Stomach (tissue), 19 donors: ENCODE measurements at places on chromosomes 4 and X. TPM values are rescaled to one million over a fixed set of nuclear protein-coding genes. Genes with fewer than 3 reads are reported as not detected.

DNA sequence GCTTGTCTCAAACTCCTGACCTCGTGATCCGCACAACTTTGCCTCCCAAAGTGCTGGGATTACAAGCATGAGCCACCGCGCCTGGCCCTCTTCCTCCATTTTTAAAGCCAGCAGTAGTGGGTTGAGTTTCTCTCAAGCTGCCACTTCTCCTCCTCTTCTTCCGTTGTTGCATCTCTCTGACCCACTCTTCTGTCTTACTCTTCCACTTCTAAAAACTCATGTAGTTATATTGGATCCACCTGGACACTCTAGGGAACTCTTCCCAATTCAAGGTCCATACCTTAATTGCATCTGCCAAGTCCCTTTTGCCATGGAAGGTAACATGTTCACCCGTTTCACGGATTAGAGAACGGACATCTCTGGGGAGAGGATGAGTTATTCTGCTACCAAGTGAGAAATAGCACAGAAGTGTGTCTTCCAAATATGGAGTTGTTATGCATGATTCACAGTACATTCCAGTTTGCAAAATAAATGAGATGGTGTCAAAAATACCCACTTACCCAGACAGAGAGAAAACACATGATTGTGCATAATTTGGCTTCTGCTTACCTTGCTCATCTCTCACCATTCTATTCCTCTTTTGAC lies 51.8 kb downstream of the GBA3 start:
- DNase-seq, result no peak

Gene SOWAHD
- not detected for total RNA-seq

DNA sequence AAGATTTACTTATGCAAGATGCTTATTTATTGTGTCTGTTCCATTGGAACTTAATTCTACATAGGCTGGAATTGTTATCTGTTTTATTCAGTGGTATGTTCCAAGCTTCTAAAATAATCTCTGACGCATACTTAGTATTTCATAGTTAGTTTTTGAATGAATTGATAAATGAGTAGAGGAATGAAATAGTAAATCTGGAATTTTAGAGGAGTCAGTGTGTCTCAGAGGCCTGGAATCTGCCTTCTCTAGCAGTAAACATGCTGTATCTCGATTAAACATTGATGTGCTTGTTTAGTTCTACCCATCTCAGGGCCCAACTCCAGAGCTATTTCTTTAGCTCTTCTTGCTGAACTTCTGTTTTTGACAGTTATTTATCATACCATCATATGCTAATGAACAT lies 154.2 kb upstream of the MAGEC2 start:
- DNase-seq, result peak; percentile 6

Gene HSD17B11
- total RNA-seq, result 82.0 TPM

DNA sequence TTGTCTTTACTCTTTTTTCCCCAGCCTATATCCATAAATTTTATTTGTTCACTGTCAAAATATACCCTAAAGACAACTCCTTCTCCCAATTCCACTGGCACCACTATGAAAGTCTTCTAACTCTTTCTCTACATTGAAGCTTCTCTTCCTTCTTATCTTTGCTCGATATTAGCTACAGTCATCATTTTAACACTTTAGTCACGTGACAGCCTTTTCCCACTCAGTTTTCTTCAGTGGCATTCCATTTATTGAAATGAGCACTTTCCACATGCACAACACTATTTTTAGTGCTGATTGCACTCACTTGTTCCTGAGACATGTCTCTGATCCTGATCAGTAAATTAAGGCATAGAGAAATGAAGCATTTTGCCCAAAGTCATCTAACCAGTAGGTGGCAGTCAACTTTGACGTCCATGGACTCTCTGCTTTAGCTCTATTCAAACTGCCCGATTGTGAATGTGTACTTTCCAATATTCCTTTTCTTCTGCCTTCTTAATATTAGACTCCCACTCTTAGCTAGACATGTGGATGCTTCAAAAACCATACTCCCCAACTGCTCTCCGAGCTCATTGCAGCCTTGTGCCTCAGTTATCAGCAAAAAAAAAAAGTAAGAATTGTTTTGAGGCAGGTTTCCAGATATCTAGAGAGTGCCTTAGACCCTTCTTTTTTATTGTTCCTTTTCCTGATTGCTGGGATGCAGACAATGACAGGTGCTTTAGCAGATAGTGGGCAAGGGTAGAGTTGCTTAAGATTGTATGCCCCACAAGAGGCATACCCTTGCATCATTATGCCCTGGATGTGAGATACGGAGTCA lies 394.4 kb upstream of the ADGRL3 start:
- peak; percentile 57 for DNase-seq

Gene SHISA3
- total RNA-seq, result 1.2 TPM

Gene TLR6
- total RNA-seq, result 29.0 TPM

Gene VGLL1
- not detected for total RNA-seq

Gene ZNF185
- 3.2 TPM for total RNA-seq

- DNase-seq, result no peak
Observed at GRCh38 chrX:153491918-153492317, 2.9 kb upstream of the BGN start.

Gene RAB39B
- under 0.01 TPM for total RNA-seq

DNA sequence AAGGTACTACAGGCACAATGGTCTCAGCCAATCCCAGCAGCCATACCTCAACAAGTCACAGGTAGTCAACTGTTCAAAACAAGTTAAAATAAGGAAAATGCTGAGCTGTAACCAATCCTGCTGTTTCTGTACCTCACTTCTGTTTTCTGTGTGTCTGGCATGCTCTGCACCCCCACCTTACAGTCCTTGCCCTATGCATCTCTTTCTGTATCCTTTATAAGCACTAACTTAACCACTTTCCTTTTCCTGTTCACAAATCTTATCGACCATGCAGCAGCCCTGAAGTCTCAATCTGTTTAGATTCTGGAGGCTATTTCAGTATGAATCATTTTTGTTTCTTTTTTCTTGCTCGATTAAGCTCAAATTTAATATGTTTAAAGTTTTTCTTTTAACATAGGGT lies 12.5 kb upstream of the FAM13A start:
- no peak for DNase-seq

GRCh38 chrX:155923200-155923599 lies 42.1 kb downstream of the VAMP7 start:
- DNase-seq, result no peak

DNA sequence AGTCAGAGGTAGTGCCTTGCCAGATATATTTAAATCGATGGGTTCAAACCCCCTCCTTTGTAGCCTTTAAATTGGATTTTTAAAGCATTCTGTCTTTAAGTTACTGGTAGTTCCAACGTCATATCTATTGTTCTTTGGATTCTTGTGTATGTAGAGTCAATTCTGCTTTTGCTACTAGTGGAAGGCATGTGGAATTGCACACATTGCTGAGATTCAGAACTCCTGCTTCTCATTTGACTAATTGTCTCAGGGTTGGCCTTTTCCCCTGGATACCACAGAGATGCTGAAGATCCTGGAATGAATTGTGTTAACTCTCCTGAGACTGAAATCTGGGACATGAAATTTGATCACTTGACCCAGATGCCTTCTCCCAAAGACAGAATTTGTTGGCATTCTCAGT lies 328.3 kb upstream of the RPS6KA3 start:
- DNase-seq, result no peak

Gene ABCG2
- 1.3 TPM for total RNA-seq

- no peak for DNase-seq
Observed at GRCh38 chrX:73916931-73917667, 354.1 kb downstream of the CHIC1 start.

GRCh38 chr4:98468709-98469108 lies 189.7 kb downstream of the TSPAN5 start:
- peak; percentile 56 for DNase-seq

Gene NUDT10
- 21.0 TPM for total RNA-seq

DNA sequence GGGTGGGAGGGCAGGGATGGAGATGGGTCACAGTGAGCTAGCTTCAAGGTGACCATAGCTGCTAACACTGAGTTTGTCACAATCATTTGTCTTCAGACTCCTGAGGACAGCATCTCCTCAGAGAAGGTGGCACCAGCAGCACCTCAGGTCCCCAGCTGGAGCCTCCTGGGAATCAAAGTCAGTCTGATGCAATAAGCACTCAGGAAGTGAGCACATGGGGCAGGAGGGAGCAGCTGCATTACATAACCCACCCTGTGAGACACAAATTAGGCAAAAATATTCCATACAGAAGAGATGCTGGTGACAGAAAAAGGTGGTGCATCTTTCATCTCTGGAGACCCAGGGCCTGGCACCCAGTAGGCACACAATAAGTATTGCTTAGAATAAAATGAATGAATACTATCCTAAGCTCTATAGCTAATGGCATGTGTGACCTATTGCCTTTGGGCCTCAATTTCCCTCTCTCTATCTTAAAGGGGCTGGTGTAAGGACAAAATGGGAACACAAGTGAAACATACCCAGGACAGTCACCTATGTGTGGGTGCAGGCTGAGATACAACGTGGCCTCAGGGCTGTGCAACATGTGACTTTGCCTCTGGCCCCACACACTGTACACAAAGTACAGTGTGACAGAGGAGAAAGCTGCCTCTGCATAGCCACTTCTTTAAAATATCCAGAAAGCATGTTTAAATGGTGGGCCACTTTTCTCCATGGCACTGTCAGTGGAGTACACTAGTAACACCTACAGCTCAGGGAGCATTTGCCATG lies 37.1 kb downstream of the SLC39A8 start:
- DNase-seq, result no peak

Gene RBMXL3
- total RNA-seq, result not detected

Gene ZXDA
- 0.58 TPM for total RNA-seq

DNA sequence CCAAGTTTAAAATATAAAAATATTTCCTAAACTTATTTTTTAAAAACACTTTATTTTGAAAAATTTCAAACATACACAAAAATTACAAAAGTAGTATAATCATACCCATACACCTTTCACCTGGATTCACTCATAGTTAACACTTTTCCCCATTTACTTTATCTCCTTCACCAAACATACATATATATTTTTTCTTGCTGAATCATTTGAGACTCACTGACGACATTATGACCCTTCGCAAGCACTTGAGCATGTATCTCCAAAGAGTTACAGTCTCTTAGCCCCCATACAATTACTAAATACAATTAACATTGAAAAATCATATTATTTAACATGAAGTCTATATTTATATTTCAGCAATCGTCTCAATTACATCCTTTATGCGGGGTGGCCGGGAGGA lies 19.8 kb downstream of the RXFP1 start:
- DNase-seq, result no peak

- no peak for DNase-seq
Observed at GRCh38 chr4:56937262-56937661, 29.6 kb downstream of the REST start.
